T-helper 17 cell (primary cell): ENCODE measurements at places on chromosomes 1 and 21. TPM values are rescaled to one million over a fixed set of nuclear protein-coding genes. Genes with fewer than 3 reads are reported as not detected.

- H3K27ac ChIP-seq = no peak overlapping the region
- no peak for DNase-seq
- H3K4me1 ChIP-seq = peaks cover 16% of the 10 kb centered on the region
- no peaks in the 10 kb centered on the region for H3K27me3 ChIP-seq
- no peak overlapping the region for H3K4me3 ChIP-seq
These were observed 12.3 kb downstream of the SLC19A1 start for GRCh38 chr21:45529785-45530422.

DNA sequence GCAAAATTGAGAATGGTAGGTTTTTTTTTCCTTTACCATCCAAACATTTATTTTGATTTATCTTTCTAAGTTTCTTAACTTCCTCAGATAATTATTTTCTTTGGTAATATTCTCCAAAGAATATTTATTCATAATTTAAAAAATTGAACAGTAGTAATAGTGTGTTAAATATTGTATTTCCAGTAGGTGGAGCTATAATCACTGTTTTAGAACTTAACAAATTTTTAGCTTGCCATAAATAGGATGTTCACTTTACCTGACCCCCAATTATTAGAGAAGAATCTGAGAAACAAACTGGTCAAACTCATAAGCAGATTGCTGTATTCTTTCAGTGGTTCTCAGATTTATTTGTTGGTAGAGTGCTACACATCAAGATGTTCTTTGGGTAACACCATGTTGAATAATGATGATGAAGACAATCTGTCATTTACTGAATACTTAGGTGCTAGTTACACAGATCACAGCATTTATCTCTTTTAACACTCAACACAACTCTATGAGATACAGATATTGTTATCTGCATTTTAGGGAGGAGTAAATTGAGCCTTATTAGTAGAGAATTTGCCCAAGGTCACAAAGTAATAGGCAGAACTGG, 82.4 kb upstream of the GPR88 start:
- no peak for DNase-seq
- no peak overlapping the region for H3K4me3 ChIP-seq
- peaks cover 10% of the 10 kb centered on the region for H3K36me3 ChIP-seq
- no peaks in the 10 kb centered on the region for H3K27me3 ChIP-seq
- peaks cover 46% of the 10 kb centered on the region for H3K4me1 ChIP-seq
- H3K27ac ChIP-seq = peak overlapping the region; percentile 85

- peak overlapping the region; percentile 16 for H3K27ac ChIP-seq
- H3K4me1 ChIP-seq = peaks cover 27% of the 10 kb centered on the region
- H3K36me3 ChIP-seq = peaks cover 2% of the 10 kb centered on the region
These were observed 2.4 kb downstream of the NPHP4 start for GRCh38 chr1:5989731-5990271.

DNA sequence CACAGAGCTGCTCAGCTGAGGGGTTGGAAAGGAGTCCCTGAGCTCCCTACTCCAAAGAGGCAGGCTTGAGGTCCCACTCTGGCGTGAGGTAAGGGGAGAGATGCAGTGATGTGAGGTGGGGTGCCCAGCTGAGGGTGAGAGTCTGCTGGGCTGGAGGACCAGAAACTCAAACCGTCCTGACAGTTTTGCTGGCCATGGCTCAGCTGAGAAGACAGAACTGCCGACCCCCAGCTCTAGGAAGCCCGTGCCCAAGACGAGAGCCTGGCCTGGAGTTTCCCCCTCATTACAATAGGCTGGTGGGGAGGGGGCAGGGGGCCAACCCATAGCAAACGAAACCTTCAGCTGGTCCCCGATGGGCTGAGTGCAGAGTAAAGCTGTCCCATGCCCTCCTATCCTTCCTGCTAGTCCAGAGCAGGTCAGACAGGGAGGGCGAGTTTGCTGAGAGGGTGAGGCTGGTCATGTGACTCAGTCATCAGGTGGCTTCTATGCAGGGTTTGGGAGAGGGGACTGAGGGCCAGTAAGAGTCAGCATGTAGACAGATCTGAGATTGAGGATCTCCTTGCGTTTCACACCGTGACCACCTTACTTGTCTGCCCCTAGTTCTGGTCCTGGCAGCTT, 129.3 kb downstream of the PRDM2 start:
- H3K4me1 ChIP-seq = peaks cover 4% of the 10 kb centered on the region
- H3K27ac ChIP-seq = no peak overlapping the region
- peak overlapping the region; percentile 45 for H3K4me3 ChIP-seq
- DNase-seq = no peak

Gene B3GALT2
- total RNA-seq = 3.3 TPM

Gene CELA2A
- not detected for total RNA-seq

Gene DNMT3L
- not detected for total RNA-seq

GRCh38 chr1:28882009-28882628, 32.2 kb upstream of the EPB41 start:
- peaks cover 2% of the 10 kb centered on the region for H3K36me3 ChIP-seq
- no peak overlapping the region for H3K27ac ChIP-seq
- no peaks in the 10 kb centered on the region for H3K27me3 ChIP-seq
- peaks cover 37% of the 10 kb centered on the region for H3K4me1 ChIP-seq
- no peak overlapping the region for H3K4me3 ChIP-seq
- peak; percentile 61 for DNase-seq

- H3K27me3 ChIP-seq = no peaks in the 10 kb centered on the region
- H3K4me3 ChIP-seq = peak overlapping the region; percentile 33
- no peak overlapping the region for H3K27ac ChIP-seq
- peaks cover 2% of the 10 kb centered on the region for H3K36me3 ChIP-seq
These were observed 1.3 kb upstream of the GPATCH4 start for GRCh38 chr1:156602557-156602993.

DNA sequence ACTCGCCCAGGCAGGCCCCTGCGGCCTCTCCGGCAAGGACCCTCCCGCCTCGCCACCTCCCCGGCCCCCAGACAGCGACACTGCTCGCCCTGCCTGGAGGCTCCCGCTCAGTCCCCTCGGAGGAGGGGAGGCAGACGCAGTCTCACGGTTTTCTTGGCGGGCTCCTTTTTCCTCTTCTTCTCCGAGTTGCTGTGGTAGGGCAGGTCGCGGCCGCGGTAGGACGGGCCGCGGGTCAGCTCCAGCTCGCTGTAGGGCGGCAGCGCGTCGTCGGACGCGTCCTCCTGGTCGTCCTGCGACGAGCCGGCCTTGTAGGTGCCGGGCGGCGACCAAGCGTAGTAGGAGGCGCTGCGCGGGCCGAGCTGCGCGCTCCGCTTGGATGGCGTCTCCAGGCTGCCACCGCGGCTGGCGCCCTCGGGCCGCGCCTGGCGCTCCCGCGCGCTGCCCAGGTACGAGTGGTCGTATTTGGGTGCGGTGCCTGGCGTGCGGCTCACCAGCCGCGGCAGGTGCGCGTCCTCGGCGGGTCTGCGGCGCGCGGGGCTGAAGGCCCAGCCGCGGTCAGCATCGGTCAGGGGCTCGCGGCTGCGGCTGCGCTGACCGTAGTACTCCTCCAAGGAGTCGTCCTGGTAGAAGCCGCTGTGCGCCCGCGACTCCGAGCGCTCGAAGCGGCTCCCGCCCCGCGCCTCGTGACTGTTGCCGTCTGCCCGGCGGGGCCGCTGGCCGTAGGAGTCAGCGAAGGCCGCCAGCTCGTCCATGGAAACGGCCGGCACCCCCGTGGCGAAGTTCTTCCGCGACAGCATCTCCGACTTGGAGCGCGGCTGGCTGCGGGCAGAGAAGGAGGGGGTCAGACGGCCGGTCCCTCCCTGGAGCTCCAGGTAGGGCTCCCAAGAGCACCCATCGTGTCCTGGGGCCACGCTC, 44.8 kb upstream of the TADA1 start:
- H3K36me3 ChIP-seq = peaks cover 3% of the 10 kb centered on the region
- H3K27me3 ChIP-seq = peaks cover 68% of the 10 kb centered on the region
- no peaks in the 10 kb centered on the region for H3K4me1 ChIP-seq
- H3K4me3 ChIP-seq = peak overlapping the region; percentile 58

DNA sequence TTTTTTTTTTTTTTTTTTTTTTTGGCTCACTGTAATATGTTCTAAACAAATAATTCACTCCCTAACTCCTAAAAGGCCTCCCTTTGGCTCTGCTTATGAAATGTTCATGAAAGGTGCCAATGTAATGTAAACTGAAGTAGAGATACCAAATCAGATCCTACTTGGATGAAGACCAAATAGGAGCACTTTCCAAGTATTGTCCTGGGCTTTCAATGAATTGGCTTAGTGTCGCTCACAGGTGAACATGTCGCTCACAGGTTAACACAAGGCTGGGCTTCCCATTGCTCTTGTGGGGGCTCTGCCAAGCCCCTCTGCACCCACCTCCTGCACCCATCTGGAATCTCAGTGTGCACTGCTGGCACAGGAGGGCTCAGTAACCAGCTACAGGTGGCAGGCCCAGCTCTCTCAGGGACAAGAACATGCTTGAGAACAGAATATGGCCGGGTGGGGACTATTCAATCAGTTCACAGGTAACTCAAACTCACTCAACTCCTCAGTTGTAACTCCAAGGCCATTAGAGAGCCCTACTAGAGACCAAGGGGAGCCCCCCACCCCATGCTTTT, 10.6 kb upstream of the CD58 start:
- H3K27me3 ChIP-seq = peaks cover 15% of the 10 kb centered on the region
- H3K27ac ChIP-seq = no peak overlapping the region
- no peaks in the 10 kb centered on the region for H3K36me3 ChIP-seq
- H3K4me3 ChIP-seq = no peak overlapping the region
- peaks cover 5% of the 10 kb centered on the region for H3K4me1 ChIP-seq

Gene HFM1
- not detected for total RNA-seq

DNA sequence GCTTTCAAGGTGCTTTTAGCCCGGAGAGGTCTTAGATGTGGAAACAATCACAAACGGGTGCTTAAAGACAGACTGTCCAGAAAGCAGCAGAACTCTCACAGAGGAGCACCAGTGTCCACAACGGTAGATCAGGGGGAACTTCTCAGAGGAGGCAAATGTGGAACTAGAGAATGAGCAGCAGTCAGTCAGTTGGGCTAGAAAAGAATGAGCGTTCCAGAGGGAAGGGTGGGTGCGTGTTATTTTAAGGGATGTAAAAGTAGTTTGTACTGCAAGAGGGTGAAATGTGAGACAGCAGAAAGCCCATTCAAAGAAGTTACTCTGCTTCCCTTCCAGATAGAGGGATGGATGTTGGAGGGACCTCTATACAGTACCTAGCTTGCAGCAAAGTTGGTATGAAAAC, 30.9 kb downstream of the RGS5 start:
- no peak overlapping the region for H3K27ac ChIP-seq
- H3K4me1 ChIP-seq = peaks cover 5% of the 10 kb centered on the region
- no peak overlapping the region for H3K4me3 ChIP-seq
- no peaks in the 10 kb centered on the region for H3K36me3 ChIP-seq
- peaks cover 26% of the 10 kb centered on the region for H3K27me3 ChIP-seq

DNA sequence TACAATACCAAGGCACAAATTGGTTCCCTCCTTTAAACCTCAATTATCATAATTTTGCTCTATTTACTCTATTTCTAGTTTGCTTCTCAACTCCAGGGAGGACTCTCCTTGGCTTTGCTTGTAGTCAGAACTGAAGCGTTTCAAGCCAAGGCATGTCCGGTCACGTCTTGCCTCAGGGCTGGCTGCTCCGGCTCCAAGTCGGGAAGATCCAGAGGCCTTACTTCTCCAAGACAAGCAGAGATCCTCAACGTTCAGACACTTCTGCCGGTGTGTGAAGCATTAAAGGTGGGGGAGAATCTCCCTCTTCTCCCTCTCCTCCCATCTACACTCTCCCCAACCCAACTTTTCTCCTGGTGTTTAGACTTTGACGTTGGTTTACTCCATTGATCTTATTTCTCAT, 7.2 kb upstream of the HHAT start:
- H3K27me3 ChIP-seq = peaks cover 16% of the 10 kb centered on the region
- H3K4me3 ChIP-seq = no peak overlapping the region
- no peaks in the 10 kb centered on the region for H3K36me3 ChIP-seq
- no peaks in the 10 kb centered on the region for H3K4me1 ChIP-seq

Gene LINGO4
- total RNA-seq = 0.77 TPM

Gene CASZ1
- 21.2 TPM for total RNA-seq

Gene AK5
- total RNA-seq = 5.5 TPM

Gene DTL
- 1.7 TPM for total RNA-seq

DNA sequence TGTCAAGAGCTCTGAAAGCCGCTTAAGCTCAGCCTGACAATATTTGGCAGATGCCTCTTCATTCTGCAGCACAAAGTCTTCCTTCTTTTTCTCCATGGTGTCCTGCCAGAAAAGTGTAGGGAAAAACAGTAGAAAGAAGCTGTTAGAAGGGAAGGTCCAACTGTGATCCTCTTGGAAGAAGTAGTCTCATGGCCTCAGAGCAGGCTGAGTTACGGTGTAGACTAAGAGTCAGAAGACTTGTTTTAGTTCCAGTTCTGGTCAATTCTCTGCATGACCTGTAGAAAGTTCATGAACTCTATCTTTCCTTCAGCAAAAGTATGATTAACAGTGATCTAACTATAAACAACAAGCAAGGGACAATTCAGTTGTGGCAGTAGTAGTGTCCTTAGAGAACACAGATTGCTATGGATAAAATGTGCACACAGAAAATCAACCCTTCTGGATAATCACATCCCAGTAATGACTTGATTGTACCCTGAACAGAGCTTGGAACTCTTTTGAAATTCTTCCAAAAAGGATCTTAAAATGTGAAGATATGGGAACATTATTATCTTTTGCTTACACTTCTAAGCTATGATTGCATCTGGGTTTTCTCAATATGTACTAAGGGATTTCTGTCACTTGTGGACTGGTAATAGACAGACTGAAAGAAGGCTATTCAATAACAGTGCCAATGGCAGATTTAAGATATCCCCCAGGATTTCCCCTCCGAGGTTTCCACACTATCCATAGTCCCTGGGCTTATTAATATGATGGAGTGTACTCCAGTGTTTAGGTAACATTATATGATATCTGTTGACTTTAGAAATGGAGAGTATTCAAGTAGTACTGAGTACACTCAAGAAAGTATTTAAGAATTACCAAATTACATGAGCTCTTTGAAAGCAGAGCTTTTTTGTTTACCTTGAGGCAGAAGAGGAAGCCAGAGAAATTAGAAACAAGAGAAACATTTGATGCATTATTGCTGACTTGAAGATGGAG, 22.1 kb upstream of the GBP2 start:
- DNase-seq = no peak
- H3K4me1 ChIP-seq = peaks cover 3% of the 10 kb centered on the region
- peaks cover 2% of the 10 kb centered on the region for H3K36me3 ChIP-seq
- H3K4me3 ChIP-seq = no peak overlapping the region
- peaks cover 17% of the 10 kb centered on the region for H3K27me3 ChIP-seq
- no peak overlapping the region for H3K27ac ChIP-seq

GRCh38 chr1:235246022-235246948, 81.7 kb downstream of the ARID4B start:
- DNase-seq = no peak
- H3K27me3 ChIP-seq = no peaks in the 10 kb centered on the region
- peaks cover 32% of the 10 kb centered on the region for H3K4me1 ChIP-seq

- no peak overlapping the region for H3K27ac ChIP-seq
- H3K27me3 ChIP-seq = peaks cover 54% of the 10 kb centered on the region
- H3K36me3 ChIP-seq = no peaks in the 10 kb centered on the region
- no peak for DNase-seq
These were observed 194.2 kb upstream of the NFIA start for GRCh38 chr1:60888126-60888525.

Gene GUCA2A
- not detected for total RNA-seq

Gene KCNE2
- not detected for total RNA-seq

GRCh38 chr1:81428998-81429397, 371.7 kb upstream of the ADGRL2 start:
- H3K36me3 ChIP-seq = no peaks in the 10 kb centered on the region
- no peak for DNase-seq
- no peak overlapping the region for H3K4me3 ChIP-seq
- no peaks in the 10 kb centered on the region for H3K4me1 ChIP-seq
- H3K27me3 ChIP-seq = no peaks in the 10 kb centered on the region

- no peaks in the 10 kb centered on the region for H3K4me1 ChIP-seq
- no peaks in the 10 kb centered on the region for H3K27me3 ChIP-seq
- no peak overlapping the region for H3K27ac ChIP-seq
- no peak overlapping the region for H3K4me3 ChIP-seq
- H3K36me3 ChIP-seq = no peaks in the 10 kb centered on the region
These were observed 73.5 kb downstream of the TMEM200B start for GRCh38 chr1:29050166-29050565.

- H3K4me1 ChIP-seq = no peaks in the 10 kb centered on the region
- no peak overlapping the region for H3K27ac ChIP-seq
- peaks cover 48% of the 10 kb centered on the region for H3K27me3 ChIP-seq
- H3K36me3 ChIP-seq = no peaks in the 10 kb centered on the region
These were observed 389.4 kb upstream of the POU3F1 start for GRCh38 chr1:38436006-38436405.
